Activated CD4-positive, alpha-beta T cell treated with anti-CD3 and anti-CD28 coated beads, Interleukin-2, amount 10 ng/mL, durations not matched to agents 7 days and 5 days (primary cell): ENCODE measurements at places on chromosomes 3 and 15.

GRCh38 chr3:127796045-127796830 lies 26.1 kb downstream of the MGLL start:
- DNase-seq: no peak

DNA sequence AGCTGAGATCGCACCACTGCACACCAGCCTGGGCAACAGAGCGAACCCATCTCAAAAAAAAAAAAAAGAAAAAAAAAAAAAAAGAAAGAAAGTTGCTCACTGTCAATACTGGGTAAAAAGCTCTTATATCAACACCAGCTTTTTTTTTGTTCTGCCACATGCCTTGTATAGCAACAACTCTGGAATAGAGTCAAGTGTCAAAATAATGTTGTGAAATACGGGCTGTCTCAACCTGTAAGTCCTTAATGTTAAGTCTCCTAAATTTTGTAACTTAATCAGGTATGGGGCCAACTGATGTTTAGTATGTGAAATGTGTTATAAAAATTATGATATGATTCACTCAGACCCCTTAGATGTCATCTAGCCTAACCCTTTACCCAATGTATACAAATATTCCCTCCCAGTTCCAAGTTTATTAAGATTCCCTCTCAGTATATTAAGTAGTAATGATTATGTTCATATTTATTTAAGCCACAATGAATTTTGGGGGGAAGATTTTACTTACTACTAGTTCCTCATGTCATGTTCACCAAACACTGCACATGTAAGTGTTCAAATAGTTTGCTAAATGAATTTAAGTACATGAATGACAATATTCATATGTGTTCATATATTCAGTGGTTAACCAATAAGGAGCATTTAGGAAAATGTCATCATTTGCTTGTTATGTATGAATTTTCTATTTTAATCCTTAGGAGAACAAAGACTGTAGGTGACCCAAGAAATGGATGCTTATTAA lies 52.2 kb downstream of the GPR160 start:
- DNase-seq: no peak

DNA sequence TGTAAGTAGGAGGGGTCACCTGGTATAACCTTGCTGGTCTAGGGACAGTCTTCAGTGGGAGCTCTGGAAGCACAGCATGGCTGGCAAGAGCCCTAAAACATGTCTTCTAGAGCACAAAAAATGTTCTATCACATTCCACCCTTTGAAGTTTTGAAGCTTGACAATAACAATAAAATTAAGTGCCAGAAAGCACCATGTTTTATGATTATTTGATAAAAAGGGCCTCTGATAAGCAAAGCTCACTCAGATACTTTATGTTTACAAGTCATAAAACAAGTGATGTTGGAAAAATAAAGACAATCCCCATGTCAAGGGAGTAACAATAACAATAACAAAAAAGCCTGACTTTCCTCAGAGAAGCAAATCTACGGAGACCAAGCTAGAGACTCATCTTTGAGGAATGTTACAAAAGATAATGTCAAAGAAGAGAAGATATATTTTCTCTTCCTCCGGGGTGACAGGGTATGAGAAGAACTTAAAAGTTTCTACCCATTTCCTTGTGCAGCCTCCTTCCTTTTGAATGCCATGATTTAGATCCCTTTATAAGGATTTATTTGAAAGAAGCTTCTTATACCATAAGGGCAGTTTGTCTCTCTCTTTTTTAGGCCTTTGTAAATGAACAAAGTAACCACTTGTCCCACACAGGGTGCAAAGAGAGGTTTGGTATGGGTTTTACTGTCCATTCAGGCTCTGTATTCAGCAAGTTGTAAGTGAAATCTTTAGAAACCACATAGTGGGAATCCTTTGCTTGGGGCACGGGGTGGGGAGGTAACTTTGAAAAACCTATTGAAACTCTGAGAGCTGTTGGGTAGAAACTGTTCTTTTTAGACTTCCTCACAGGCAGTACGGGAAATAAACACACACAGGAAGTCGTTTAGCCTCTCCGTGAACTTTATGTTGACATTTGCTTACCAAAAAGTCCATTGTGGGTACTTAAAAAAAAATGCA lies 109.6 kb upstream of the RBMS3 start:
- DNase-seq: peak; percentile 26

DNA sequence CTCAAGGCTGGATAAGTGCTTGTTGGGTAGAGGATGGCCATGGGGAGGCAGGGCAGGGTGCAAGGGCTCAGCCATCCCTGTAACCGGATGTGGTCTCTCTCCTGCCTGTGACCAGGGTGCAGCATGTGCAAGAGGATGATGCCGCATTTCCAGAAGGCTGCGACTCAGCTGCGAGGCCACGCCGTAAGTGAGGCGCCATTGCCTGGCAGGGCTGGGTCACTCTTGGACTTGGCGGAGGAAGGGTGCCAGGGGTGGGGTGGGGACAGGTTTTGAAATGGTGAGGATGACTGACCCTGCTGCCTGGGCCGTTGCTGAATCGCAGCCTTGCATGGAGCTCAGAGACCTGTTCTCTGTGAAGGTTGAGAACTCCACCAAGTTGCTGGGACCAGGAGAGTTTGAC lies 49.3 kb downstream of the PDIA5 start:
- no peak for DNase-seq

- no peak for DNase-seq
Measured at GRCh38 chr3:184604615-184605290, 43.2 kb downstream of the EPHB3 start.

DNA sequence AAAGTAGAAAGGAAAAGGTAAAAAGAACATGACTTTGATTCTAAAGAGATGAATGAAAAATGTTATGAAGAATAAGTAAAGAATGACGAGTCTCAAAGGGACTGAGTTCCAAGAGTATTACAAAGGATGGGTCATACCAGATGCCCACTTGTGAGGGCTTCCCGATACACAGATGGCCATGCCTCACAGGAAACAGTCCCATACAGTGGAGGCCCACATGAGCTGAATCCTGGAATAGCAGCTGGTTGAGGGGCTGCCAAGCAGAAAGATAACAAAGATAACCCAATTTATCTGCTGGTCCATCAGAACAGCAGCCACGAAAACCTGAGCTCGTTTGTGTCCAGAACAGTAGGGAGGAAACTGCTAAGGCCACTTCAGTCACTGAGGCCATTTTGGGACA lies 3.7 kb downstream of the SSR3 start:
- DNase-seq: no peak

- no peak for DNase-seq
Measured at GRCh38 chr3:69058947-69059224, 6.8 kb upstream of the TMF1 start.

GRCh38 chr3:168888781-168889180 lies 774.7 kb downstream of the MECOM start:
- DNase-seq: no peak

- no peak for DNase-seq
Measured at GRCh38 chr3:173838644-173839043, 441.1 kb downstream of the NLGN1 start.

DNA sequence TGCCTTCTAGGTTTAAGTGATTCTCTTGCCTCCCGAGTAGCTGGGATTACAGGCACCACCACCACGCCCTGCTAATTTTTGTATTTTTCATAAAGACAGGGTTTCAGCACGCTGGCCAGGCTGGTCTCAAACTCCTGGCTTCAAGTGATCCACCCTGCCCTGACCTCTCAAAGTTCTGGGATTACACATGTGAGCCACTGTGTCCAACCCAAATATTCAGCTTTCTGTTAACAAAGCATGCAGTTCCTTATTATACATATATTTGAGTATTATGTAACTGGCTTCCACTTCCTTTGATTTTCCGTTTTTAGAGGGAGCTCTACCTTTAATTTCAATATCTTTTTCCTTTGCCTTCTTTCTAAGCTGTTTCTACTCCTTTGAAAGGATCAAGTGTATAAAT lies 26.1 kb downstream of the TSC22D2 start:
- no peak for DNase-seq

DNA sequence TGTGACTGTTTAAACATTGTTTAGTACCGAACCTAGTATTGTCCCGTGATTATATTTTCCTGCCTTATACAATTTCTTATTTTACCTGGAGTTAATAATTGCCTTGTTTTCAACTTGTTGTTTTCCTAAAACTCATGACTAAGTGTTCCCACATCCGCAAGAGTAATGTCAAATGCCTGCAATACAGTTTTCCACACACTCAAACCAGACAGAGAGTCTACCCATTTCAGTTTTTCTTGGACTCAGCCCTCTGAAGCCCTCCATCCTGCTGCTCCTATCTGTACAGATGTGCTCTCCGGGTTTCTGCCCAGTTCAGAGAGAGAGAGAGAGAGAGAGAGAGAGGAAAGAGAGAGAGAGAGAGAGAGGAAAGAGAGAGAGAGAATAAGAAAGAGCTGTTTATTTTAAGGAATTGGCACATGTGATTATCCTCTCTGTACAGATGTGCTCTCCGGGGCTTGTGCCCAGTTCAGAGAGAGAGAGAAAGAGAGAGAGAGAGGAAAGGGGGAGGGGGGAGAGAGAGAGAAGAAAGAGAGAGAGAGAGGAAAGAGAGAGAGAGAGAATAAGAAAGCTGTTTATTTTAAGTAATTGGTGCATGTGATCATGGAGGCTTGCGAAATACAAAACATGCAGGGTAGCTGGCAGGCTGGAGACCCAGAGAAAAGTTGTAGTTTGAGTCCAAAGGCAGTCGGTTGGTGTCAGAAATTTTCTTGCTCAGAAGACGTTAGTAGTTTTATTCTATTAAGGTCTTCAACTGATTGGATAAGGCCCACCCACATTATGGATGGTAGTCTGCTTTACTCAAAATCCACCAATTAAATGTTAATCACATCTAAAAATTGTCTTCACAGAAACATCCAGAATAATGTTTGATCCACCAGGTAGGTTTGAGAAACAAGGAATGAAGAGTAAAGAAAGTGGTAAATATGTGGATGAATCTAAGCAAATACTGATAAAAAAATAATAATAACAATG lies 104.1 kb upstream of the GOLGA8J start:
- DNase-seq: no peak

DNA sequence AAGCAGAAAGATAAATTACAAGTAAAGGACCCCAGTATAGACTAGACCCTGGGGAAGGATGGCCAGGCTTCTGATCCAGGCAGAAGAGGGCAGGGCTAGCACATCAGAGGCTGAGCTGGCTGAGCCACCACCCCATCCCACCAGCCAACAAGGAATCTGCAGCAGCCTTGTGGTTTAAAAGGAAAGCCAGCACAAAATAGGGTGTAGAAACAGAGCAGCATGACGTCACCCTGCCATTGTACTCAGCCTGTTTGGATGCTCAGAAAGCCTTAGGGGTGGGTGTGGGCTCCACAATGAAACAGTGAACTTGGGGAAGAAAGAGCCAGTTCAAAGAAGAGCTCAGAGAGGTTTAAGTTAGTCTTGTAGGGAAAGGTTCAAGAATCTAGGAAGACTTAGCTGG lies 28.2 kb downstream of the DUOX1 start:
- no peak for DNase-seq

DNA sequence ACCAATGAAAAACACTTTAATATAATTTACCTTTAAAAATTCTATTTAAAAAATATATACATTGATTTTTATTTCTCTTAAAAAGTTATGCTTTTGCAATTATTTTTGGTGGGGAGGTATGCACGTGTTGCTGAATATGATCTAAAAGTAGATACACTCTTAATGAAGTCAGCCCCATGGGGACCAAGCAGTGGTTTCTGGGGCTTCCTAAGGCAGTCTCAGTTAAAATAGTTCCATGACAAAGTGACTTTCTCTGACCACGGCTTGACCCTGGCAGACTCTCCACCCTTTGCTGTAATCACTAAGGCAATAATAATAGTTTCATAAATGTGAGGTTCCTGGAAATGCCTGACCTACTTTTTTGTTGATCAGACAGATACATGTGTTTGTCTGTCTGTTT lies 50.4 kb downstream of the CCR4 start:
- DNase-seq: no peak

DNA sequence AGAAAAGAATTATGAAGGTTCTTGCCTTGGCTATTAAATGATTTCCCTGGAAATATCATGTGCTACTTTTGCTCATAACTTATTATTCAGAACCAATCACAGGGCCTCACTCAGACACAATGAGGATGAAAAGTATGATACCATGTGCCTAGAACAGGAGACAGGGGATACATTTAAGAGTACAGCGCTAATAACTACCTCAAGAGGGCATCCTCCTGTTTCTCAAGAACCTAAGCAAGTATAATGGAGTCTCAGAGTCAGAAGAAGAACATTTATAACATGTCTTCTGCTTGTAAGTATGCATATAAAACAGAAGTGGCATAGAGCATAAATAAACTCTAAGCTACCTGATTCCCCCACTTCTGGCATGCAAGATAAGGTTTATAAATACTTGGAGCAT lies 125.4 kb upstream of the MME start:
- no peak for DNase-seq

- DNase-seq: no peak
Measured at GRCh38 chr3:54283470-54283869, 161.1 kb downstream of the CACNA2D3 start.

DNA sequence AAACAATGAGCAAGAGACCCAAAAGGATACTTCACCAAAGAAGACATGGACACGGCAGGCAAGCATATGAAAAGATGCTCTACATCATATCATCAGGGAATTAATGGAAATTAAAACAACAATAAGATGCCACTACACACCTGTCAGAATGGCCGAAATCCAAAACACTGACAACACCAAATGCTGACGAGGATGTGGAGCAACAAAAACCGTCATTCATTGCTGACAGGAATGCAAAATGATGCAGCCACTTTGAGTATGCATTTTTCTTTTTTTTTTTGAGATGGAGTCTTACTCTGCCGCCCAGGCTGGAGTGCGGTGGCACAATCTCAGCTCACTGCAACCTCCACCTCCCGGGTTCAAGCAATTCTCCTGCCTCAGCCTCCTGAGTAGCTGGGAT lies 19.0 kb downstream of the EDC3 start:
- no peak for DNase-seq

GRCh38 chr15:58558777-58559176 lies 127.0 kb downstream of the LIPC start:
- no peak for DNase-seq

- no peak for DNase-seq
Measured at GRCh38 chr3:148931574-148931973, 59.8 kb upstream of the GYG1 start.

DNA sequence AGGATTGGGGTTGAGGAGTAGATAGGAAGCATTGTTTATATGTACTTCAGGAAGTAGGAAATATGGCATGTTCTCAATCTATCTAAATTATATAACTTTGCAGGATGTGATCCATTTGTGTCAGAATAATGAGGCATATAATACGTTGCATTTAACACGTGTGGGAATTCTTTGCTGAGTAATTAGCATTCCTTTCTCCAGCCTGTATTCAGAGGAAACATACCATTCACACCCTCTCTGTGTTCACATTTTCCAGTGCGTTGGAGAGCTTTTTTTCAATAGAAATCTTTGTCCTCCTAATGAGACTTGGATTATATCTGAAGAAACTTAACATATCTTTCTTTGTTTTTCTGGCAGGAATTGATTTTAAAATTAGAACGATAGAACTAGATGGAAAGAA lies 33.0 kb upstream of the APH1B start:
- no peak for DNase-seq

- DNase-seq: no peak
Measured at GRCh38 chr3:62248734-62249483, 124.4 kb downstream of the FEZF2 start.

DNA sequence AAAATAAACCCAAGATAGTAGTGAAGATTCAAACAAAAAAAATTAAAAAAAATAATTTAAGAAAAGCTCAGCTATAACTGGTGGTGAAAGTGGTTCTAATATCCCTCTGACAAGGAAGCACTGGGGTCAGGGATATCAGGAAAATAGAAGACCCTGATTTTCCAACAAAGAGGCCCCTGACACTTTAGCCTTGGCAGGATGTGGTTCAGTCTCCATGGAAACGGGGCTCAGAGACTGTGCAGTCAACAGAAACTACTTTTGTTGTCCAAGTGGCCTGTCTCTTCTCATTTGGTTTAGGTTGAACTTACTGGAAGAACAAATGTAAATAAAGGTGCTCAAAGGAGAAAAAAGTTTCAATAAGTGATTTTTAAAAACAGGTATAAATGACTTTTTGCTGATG lies 27.2 kb downstream of the INTS14 start:
- DNase-seq: peak; percentile 78
